ENCODE measurements at places on chromosomes 2 and 18.

DNA sequence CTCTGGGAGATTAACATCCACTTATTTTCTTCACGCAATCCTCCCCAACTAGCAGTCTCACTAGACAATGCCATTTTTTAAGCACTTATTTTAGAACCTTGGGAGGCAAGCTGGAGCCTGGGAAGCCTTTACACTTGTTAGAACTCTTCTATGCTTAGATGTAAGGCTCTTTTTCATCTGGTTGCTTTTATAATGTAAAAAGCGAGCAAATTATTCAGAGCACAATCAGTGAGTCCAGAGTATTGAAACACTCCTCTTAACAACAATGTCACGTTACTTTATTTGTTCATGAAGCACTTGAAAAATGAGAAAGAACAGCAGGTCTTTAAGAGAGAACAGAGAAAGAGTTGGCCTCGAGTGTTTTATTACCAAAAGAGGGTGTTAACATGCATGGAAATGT is 84.1 kb upstream of the SLC8A1 start:
- no peak for DNase-seq

GRCh38 chr18:56258178-56258577 is 380.2 kb downstream of the TXNL1 start:
- DNase-seq, result no peak

- no peak for DNase-seq
Measured at GRCh38 chr2:135944625-135945024, 40.8 kb downstream of the DARS1 start.

DNA sequence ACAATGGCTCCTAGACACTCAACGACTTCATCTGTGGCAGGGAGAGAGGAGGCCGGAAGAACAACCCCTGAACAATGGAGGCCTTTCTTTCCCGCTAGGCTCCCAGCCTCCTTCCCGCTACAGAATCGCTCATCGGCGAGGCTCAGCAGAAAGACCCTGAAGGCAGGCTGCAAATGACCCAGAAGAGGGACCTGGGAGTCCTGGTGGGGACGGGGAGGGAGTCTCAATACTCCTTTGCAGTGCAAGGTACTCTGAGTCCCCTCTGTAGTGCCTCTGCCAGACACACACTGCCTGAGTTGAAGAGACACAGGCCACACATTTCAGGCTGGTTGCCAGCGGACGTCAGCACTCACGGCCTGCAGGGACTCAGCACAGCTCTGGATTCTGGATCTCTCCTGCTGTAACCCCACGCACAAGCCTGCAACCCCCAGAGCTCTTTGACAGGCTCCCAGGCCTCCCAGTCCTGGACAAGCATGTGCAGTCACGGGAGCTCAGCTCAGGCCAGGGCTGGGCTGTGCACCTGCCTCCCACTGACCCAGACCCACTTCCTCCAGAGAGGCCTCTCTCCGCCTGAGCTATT is 6.1 kb downstream of the GPR17 start:
- DNase-seq, result no peak

DNA sequence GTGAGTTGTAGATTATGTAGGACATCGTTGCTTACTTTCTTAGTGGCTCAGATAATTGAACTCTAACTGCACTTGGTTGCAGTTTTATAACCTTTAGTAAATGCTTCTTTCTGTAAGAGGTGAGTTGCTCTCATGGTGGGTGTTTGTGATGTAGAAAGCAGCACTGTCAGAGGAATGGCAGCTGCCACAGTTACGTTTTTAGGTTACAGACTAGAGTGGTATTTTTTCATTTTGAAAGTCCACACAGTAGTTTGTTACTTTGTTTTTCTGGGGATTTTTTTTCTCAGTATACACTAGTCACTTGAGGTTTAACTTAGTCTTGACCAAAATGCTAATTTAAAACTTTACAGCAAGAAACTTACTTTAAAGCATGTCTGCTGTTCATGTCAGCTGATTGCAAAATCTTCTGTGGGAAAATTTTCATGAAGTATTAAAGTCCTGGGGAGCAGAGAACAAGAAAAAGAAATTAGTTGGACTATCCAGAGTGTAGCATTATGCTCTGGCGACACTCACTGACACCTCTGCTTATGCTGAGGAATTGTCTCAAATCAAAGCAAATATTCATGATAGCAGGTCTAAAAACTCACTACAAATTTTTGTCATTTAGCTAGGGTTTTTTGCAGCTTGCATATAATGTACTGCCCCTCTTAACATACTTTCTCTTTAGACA is 14.8 kb downstream of the AFTPH start:
- no peak for DNase-seq

GRCh38 chr2:10061221-10061925 is 18.0 kb downstream of the KLF11 start:
- DNase-seq, result no peak

DNA sequence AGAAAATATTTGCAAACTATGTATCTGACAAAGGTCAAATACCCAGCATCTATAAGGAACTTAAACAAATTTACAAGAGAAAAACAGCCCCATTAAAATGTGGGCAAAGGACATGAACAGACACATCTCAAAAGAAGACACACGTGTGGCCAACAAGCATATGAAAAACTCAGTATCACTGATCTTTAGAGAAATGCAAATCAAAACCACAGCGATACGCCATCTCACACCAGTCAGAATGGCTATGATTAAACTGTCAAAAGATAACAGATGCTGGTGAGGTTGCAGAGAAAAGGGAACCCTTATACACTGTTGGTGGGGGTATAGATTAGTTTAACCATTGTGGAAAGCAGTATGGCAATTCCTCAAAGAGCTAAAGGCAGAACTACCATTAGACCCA is 64.3 kb upstream of the RBMS1 start:
- DNase-seq, result no peak

All from natural killer cell (primary cell).